ENCODE measurements at places on chromosomes 1 and 21.

- DNase-seq = no peak
Measured at GRCh38 chr1:243514927-243515326, 259.1 kb downstream of the SDCCAG8 start.

DNA sequence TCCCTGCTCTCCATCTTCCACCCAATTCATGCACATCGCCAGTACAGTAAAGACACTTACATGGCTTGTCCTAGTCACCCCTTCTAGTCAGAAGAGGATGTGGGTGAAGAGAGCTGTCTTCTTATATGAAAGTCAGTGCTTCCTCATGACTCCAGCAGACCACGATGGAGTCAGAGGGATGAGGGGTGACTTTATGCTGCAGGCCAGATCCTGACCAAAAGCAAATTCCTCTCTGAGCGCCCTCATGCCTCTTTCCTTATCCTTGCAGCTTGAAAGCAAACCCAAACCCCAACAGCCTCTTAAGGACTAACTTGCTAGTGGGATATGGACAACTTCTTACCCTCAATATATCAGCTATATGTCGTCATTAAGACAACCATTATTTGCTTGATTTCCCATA, 348.2 kb upstream of the DUSP10 start:
- DNase-seq = no peak

GRCh38 chr1:218384581-218384993, 39.5 kb downstream of the TGFB2 start:
- no peak for DNase-seq

DNA sequence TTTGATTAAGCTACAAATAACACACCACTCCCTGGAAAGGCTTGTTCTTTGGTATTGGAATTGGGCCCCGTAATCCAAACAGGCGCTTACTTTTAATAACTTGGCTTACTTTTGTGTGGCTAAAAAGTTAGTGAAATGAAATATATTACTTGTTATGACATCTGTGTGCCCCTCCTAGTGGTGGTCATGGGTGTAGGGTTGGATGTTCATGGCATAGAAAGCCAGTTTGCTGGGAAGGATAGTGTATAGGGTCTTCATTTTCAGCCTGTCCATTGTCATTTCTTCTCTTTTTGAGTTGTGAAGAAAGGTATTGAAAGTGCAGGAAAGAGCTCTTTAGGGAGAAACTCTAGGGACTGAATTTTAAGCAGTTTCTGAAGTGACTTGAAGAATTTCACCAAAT, 5.9 kb downstream of the CDC14A start:
- no peak for DNase-seq

- no peak for DNase-seq
Measured at GRCh38 chr1:42944246-42944928, 14.3 kb downstream of the SLC2A1 start.

DNA sequence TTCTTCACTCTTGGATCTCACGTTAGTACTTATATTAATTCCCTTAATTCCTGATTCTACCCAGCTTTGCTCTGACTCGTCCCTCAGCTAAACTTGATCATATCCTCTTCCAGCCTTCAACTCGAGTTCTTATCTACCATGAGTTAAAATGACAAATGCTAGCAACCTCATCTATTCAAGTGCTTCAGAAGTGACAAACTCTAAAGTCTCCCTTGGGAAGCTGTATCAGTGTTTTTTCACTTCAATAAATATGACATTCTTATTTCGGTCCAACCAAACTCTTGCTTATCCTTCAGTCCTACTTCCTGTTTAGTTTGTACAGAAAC, 75.3 kb downstream of the FOXJ3 start:
- DNase-seq = no peak

- no peak for DNase-seq
Measured at GRCh38 chr1:121458291-121459048, 273.7 kb downstream of the SRGAP2C start.

GRCh38 chr1:19400192-19400611, 85.1 kb downstream of the CAPZB start:
- DNase-seq = no peak

- no peak for DNase-seq
Measured at GRCh38 chr1:154752273-154753030, 117.6 kb downstream of the KCNN3 start.

GRCh38 chr21:42079939-42080787, 9.0 kb downstream of the UMODL1 start:
- DNase-seq = no peak

- DNase-seq = peak; percentile 54
Measured at GRCh38 chr21:17612565-17613241, at the start of gene BTG3. BTG3 (minus strand) TSS chr21:17612901; CDS start chr21:17609144, 3,757 bp downstream.

DNA sequence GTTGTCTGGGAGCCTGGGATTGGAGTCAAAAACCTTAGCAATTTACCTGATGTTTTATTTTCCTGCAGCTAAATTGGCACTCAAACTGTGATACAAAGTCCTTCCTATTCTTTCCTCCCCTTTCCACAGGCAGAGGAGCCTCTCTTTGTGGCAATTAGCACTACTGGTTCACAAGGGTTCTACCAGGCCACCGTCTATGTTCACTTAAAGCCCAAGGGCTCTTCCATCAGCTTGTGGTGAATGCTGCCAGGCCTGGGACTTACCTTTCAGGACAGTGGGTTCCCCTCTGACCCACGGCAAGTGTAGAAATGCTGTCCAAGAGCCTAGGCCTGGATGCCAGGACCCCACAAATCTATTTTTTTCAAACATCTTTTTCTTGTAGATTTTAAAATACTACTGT, 251.9 kb upstream of the B3GALT2 start:
- no peak for DNase-seq

DNA sequence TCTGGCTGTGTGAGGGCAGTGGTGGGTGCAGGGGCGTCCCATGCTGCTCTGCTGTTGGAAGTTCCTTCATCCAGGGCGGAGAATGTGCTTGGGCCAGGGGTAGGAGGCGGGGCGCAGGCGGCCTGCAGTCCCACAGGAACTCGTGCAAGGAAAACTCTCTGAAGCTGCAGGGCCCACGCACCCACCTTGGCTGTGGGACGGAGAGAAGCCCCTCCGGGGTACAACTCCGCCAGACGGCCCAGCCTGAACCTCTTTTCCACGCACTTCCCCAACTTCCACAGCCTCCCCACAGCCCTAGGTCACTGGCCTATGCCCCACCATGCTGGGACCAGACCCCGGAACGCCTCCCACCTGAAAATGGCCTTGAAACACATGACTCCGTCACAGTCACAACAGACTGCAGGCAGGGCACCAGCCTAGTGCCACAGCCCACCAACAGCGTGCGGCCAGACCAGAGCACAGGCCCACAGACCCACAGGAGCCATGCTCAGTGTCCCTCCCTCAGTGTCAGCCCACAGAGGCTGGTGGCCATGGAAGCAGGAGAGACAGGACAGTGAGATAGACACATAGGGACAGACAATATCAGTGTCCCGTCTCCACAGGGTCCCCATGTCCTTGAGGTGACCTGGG, 47.8 kb downstream of the WNT9A start:
- no peak for DNase-seq

DNA sequence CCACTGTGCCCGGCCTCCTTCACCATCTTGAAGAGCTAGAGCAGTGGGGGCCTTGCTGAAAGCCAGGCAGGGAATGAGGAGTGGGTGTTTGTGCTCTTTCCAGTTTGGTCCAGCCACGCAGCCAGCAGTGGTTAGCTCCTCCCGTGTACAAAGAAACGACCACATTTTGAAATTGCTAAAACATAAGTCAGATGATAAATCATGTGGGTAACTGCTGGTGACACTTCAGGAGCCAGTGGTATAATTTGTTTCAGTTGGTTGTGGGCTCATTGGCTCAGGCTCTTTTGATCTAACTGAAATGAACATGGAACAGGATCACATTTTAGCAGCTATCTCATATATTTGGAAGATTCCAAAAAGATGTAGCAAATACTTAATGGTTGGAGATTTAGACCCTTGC, 87.6 kb downstream of the MTR start:
- no peak for DNase-seq

GRCh38 chr1:18557621-18558465, 72.8 kb upstream of the PAX7 start:
- no peak for DNase-seq

- no peak for DNase-seq
Measured at GRCh38 chr1:66327588-66327987, 206.4 kb upstream of the SGIP1 start.

DNA sequence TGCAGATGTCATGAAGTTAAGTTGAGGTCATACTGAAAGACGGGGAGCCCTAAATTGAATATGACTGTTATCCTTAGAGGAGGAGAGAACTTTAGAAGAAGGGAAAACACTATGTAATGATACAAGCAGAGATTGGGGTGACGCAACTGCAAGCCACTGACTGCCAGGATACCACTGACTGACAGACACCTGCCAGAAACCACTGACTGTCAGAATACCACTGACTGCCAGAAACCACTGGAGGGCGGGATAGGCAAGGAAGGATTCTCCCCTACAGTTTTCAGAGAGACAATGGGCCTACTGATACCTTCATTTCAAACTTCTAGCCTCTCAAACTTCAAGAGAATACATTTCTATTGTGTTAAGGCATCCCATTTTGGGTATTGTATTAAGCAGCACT, 388.7 kb downstream of the USH2A start:
- no peak for DNase-seq

- no peak for DNase-seq
Measured at GRCh38 chr1:19942088-19942487, 18.7 kb upstream of the PLA2G2E start.

- no peak for DNase-seq
Measured at GRCh38 chr1:9444532-9444931, 94.7 kb upstream of the SLC25A33 start.

DNA sequence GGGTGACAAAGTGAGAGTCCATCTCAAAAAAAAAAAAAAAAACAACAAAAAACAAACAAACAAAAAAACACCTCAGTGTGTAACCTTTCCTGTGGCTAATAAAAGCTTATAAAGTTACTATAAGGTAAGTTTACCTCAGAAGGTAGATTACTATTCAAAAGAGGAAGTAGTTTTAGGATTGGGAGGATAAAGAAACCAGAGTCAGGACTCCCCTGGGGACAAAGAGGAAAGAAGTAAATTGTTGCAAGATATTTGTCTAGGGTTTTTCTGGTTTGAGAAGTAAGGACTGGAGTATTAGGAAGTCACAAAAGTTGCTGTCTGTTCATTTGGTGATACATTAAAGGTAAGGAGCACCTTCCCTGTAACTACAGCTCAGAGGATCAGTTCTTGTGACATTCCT, 23.8 kb upstream of the CENPF start:
- no peak for DNase-seq

DNA sequence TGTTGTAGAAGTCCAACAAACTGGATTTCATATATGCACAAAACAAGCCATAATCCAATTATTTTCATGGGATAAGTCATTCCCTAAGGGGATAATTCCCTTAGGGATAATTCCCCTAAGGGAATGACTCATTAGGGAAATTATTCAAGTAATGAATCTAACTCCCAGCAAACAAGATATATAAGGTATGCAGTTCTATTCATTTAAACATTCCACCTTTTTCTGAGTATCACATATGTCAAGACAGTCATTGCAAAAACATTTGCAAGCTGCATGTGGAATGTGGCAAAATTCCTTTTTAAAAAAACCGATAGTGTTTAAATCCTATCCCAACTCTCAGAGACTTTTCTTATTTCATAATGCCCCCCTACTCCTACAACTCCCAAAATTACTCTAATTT, 131.2 kb downstream of the AKT3 start:
- no peak for DNase-seq

DNA sequence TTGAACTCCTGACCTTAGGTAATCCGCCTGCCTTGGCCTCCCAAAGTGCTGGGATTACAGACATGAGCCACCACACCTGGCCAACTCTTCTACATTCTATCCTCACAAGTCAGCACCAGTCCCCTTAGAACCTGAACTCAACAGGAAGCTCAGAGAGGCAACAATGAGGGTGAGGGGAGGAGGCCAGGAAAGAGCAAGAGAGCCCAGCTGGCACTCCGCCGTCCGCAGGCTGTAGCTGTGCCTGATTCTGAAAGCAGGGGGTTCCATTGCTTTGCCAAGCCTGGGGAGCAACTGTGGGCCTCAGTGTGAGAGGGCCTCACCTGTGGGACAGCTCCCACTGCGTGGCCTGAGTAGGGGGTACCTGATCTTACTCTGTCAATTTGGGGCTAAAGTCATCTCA, 18.7 kb downstream of the STK40 start:
- no peak for DNase-seq

GRCh38 chr1:30130099-30130498, 593.3 kb downstream of the MATN1 start:
- no peak for DNase-seq

DNA sequence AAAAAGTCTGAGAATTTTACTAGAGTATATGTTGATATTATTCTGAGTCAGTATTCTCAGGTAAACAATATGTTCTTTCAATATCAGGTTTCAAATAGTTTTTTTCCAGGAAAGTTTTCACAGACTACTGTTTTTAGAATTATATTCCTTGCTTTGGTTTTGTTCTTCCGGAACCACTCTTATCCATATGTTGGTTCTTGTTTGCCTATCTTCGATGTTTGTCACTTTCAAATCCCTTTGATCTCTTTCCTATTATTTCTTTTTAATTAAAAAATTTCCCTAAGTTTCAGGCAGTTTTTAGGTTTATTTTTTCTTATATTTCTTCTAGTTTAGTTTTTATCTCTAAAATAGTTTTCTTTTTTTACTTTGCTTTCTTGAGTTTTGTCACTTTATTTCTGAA, 20.9 kb downstream of the NOS1AP start:
- no peak for DNase-seq

DNA sequence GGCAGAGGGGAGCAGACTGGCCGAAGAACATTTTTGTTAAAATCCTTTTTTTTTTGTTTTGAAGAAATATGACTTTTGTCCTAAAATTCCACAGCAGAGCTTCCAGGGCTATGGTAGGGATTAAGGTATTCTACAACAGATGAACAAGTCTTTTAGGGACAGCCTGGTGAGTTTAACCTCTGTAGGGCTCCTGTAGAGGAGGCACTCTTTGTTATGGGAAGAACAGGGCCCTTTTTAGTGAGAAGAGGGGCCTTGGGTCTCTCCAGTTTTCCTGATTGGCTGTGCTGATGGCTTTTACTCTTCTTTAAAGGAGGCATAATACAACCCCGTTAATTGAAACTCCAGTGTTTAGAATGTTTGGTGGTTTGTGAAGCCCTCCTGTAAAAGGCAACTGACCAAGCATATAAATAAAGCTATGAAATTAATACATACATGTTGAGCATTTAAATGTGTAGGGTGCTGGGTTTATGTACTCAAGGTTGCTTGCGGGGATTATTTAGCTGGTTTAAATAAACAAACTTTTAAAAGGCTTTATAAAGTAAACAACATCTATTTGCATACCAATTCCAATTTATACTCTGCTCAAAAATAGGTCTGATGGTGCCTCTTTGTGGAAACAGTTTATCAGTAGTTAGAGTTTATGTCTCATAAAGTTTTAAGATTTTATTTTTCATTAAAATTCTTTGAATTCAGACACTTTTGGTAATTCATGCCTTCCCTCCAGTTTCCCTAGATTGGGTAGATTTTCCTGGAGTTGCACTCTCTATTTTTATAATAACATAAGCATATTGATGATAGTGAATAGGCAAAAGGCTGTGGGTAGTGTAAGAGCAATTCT, 46.5 kb downstream of the PBX1 start:
- no peak for DNase-seq

GRCh38 chr1:226004396-226004795, 5.3 kb upstream of the SDE2 start:
- no peak for DNase-seq
